ENCODE measurements at places on chromosomes 3 and 15. TPM values are rescaled to one million over a fixed set of nuclear protein-coding genes. Genes with fewer than 3 reads are reported as not detected.
A peak's percentile ranks its signal among the peaks of the same experiment; 100 is the strongest.

The CYP1A2 gene
- total RNA-seq: not detected

- DNase-seq: no peak
- no peaks in the 10 kb centered on the region for H3K27me3 ChIP-seq
- no peak overlapping the region for H3K4me3 ChIP-seq
- no peak overlapping the region for H3K27ac ChIP-seq
- no peaks in the 10 kb centered on the region for H3K36me3 ChIP-seq
Observed at GRCh38 chr15:29346998-29347397, 77.4 kb upstream of the NSMCE3 start.

GRCh38 chr3:69201658-69202057 is 79.3 kb upstream of the LMOD3 start:
- no peaks in the 10 kb centered on the region for H3K27me3 ChIP-seq
- no peak overlapping the region for H3K4me3 ChIP-seq
- H3K36me3 ChIP-seq: peaks cover 32% of the 10 kb centered on the region
- peaks cover 67% of the 10 kb centered on the region for H3K4me1 ChIP-seq

GRCh38 chr15:90955624-90956273 is 1.1 kb downstream of the RCCD1 start:
- no peak for DNase-seq
- H3K36me3 ChIP-seq: peaks cover 39% of the 10 kb centered on the region
- peak overlapping the region; percentile 92 for H3K4me3 ChIP-seq
- H3K27me3 ChIP-seq: no peaks in the 10 kb centered on the region
- H3K4me1 ChIP-seq: peaks cover 15% of the 10 kb centered on the region

DNA sequence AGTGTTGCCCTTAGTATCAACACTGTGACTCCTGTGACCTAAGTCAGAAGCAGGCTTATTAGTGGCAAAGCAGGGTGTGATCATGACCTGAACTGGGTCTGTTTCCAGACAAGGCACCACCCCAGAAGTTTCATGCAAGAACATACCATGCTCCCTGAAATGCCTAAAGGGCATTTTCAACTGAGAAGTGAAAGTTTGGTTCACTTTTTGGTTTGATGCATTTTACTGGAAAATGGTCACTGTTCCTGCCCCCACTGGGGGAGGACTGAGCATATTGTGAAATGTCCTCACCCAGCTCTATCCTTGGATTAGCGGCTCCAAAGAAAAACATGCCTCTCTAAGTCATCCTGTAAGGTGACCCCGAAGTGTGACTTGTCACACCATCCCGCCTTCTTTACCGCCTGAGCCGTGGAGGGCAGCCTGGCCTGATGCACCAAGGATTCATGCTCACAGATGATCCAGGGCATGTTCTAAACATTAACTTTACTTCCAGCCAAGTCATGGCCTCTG is 3.1 kb upstream of the FAM240A start:
- H3K4me1 ChIP-seq: no peaks in the 10 kb centered on the region
- H3K36me3 ChIP-seq: no peaks in the 10 kb centered on the region
- H3K27ac ChIP-seq: no peak overlapping the region

- no peak overlapping the region for H3K27ac ChIP-seq
- H3K4me3 ChIP-seq: no peak overlapping the region
- DNase-seq: no peak
- H3K4me1 ChIP-seq: peaks cover 2% of the 10 kb centered on the region
- peaks cover 19% of the 10 kb centered on the region for H3K36me3 ChIP-seq
Observed at GRCh38 chr3:134536781-134537180, 50.9 kb downstream of the CEP63 start.

DNA sequence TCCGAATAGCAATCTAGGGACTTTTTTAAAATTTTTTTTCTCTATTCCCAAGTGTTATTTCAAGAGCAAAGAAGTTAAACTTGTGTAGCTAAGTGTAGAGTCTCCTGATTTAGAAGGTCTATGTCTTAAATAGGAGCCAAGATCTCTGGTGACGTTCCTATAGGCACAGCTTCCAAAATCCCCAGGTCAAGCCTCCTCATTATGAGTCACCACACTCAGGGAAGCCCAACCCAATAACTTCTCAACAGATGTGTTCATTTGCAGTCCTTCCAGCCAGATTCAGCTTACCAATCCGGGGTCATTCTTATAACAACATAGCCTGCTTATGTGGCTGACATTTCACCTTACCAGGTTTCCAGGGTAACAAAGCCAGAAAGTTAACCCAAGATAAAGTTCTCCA is 270.3 kb downstream of the IL5RA start:
- H3K27me3 ChIP-seq: no peaks in the 10 kb centered on the region
- no peak overlapping the region for H3K27ac ChIP-seq
- no peak for DNase-seq
- H3K4me3 ChIP-seq: no peak overlapping the region
- no peaks in the 10 kb centered on the region for H3K36me3 ChIP-seq

All from activated CD4-positive, alpha-beta T cell treated with anti-CD3 and anti-CD28 coated beads, Interleukin-2, amount 10 ng/mL, durations not matched to agents 24 days and 14 days (primary cell).